Fibroblast of gingiva (primary cell): ENCODE measurements at places on chromosomes 12 and 14.

DNA sequence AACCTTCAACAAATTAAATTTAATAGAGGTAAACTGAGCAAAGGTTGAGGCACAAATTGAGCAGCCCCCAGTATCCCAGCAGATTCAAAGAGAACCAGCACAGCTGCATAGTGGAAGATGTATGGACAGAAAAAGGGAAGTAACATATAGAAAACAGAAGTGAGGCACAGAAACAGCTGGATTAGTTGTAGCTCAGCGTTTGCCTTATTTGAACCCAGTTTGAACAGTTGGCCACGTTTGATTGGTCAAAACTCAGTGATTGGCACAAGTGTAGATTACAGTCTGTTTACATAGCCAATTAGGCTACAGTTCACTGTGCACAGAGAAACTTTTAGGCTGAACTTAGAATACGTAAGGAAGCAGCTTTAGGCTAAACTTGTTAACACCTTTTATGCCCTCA, 315.5 kb downstream of the RMST start:
- DNase-seq, result no peak

GRCh38 chr14:63777024-63777423, 49.2 kb upstream of the SGPP1 start:
- peak; percentile 8 for DNase-seq

- DNase-seq, result no peak
Measured at GRCh38 chr14:39097159-39097558, 5.9 kb downstream of the SEC23A start.

- peak; percentile 34 for DNase-seq
Measured at GRCh38 chr12:94649349-94650142, 811 bp downstream of the TMCC3 start.

- DNase-seq, result no peak
Measured at GRCh38 chr14:90137807-90138206, 76.0 kb downstream of the KCNK13 start.

GRCh38 chr12:1445807-1446206, 148.6 kb downstream of the FBXL14 start:
- no peak for DNase-seq

DNA sequence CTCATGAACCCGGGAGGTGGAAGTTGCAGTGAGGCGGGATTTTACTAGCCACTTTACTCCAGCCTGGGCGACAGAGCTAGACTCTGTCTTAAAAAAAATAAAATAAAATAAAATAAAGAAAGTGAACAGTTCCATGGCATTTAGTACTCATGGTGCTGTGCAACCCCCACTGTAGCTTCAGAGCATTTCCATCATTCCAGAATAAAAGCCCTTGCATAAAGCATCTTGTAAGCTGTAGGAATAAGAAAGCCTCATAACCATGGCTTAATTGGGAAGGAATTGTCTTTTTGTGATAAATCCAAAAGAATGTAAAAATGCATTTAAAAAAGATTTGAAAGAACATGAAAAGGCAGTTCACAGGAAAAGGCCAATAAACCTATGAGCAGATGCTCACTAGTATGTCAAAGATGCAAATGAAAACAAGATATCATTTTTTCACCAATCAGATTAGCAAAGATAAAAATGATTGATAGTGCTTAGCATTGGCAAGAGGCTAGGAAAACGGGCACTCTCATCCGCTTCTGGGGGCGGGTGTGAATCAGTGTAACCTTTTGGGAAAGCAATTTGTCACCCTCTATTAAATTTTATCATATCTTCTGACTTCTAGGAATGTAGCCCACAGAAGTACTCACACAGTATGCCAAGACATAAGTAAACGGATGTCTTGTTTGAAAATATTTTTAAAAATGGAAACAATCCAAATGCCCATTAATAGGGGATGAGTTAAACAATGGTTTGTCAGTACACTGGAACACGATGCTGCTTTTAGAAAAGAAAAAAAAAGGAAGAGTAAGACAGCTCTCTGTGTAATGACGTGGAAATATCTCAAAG, 46.6 kb downstream of the CFAP251 start:
- peak; percentile 47 for DNase-seq

GRCh38 chr12:91896286-91897024, 249.2 kb downstream of the BTG1 start:
- DNase-seq, result peak; percentile 50

DNA sequence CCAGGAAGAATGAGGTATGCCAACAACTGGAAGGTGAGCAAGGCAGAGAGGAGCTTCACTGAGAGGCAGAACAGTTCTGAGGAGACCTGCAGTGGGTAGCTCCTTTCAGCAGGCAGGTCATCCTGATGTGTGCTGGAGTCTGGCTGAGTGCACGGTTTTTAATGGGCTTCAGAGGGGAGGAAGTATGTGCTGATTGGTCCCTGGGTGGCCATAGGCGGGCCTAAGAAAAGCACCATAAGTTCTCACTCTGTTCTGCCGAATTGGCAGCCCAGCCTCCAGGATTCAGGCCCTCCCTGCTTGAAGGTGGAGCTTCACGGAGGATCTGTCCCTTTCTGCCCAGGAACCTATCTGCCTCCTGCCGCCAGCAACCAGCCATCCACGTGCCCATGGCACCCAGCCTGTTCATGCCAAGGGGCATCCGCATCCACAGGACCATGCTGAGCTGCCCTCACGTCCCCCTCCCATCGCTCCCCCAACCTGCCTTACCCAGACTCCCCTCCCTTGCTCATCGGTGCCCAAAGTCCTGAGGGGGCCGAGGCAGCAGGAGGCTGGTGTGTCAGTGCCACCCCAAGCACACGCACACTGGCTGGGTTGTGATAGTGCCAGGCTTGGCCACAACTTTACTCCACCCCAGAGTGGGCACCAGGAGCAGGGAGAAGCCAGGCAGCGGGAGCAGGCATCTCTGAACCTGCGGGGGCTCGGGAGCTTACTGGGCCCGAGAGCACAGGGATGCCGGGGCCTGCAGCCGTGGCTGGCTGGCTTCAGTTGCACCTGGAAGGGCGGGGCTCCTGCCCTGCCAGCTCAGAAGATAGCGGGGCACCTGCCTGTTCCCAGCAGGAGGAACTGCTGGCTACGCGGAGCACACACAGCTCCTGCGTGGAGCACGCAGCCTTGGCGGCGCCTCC, 608.4 kb upstream of the FOXG1 start:
- DNase-seq, result no peak

DNA sequence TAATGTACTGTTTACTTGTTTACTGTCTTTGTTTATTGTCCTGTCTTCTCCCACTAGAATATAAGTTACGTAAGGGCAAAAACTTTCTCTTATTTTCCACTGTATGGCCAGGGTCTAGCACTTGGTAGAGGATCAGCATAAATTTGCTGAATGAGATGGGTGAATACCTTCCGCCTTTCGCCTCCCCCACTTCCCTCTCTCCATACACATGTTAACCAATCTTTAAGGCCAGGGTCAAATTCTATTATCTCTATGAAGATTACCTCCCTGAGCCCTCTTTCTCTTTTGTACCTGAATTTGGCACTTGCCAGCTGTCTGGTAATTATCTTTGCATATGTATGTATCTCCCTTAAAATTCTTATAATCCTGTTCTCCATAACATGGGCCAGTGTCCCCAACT, 4.9 kb downstream of the DUSP16 start:
- no peak for DNase-seq

- peak; percentile 57 for DNase-seq
Measured at GRCh38 chr12:116484807-116485206, 74.4 kb upstream of the MAP1LC3B2 start.

- no peak for DNase-seq
Measured at GRCh38 chr14:73783107-73783727, 68.4 kb upstream of the PTGR2 start.

- peak; percentile 15 for DNase-seq
Measured at GRCh38 chr14:54922598-54922997, 20.0 kb upstream of the GCH1 start.

GRCh38 chr14:93984987-93985410, 8.6 kb upstream of the ASB2 start:
- peak; percentile 45 for DNase-seq

DNA sequence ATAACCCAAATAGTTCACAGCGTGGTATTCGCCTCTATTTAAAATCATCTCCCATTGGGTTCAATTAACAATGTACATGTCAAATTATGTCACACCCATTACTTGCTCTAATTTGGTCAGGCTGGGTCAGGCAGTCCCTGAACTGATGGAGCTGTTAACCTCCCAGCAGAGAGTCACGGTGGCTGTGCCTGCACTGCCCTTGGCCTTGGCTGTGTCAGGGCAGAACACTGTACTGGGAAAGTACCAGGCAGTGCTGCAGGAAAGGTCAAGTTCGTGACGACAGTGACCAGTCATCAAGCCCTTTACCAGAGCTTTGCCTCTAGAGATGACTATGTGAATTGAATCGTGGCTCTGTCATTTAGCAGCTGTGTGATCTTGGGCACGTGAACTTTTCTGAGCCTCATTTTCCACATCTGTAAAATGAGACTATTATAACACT, 100.0 kb downstream of the ARF6 start:
- peak; percentile 81 for DNase-seq

DNA sequence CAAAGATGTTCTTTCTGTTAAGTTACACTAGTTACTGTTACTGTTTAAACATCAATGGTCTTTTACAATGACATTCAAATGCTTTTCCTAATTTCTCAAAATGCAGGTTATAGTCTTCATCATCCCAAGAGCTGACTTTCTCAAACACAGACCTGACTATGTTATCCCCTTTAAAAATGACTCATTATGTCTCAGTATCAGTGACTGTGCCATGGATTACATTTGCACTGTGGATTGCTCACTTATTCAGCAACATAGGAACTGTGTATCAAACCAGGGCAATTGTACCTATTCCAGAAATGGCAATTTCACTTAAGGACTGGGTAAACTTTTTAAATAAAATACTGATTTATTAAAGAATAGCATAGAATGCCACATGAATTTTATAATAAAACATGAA, 630.2 kb upstream of the NOVA1 start:
- no peak for DNase-seq

- peak; percentile 41 for DNase-seq
Measured at GRCh38 chr12:90510948-90511347, 444.0 kb downstream of the CCER1 start.

- no peak for DNase-seq
Measured at GRCh38 chr14:96508900-96509299, 6.7 kb downstream of the PAPOLA start.

DNA sequence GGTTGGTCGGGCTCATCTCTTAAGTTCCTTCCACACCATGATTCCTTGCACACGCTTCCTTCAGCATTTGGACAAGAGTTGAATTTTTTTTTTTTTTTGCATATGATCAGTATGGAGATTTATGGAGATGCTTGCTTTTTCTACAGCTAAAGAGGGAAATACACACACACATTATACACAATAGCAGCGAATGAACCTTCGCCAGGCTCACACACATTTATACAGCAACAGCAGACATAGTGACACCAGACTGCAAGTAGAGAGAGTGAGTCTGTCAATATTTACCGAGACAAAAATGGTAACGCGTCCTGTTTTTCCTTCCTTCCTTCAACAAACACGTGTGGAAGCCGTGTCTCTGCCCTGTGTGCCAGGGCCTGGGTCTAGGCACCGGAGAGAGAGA, 897.9 kb downstream of the BCL11B start:
- DNase-seq, result no peak

- DNase-seq, result peak; percentile 30
Measured at GRCh38 chr12:75658901-75659823, 147.8 kb upstream of the KRR1 start.

GRCh38 chr14:31592631-31593030, 31.4 kb downstream of the NUBPL start:
- DNase-seq, result no peak

GRCh38 chr12:56637621-56638020, 7.5 kb upstream of the BAZ2A start:
- no peak for DNase-seq

DNA sequence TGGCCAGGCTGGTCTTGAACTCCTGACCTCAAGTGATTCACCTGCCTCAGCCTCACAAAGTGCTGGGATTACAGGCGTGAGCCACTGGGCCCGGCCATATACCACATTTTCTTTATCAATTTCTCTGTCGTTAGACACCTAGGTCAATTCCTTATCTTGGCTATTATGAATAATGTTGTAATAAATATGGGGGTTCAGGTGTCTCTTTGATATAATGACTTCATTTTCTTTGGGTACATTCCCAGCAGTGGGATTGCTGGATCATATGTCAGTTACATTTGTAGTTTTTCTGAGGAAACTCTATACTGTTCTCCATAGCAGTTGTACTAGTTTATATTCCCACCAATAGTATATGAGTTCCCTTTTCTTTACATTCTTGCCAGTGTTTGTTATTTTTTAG, 67.8 kb upstream of the DDHD1 start:
- DNase-seq, result no peak

DNA sequence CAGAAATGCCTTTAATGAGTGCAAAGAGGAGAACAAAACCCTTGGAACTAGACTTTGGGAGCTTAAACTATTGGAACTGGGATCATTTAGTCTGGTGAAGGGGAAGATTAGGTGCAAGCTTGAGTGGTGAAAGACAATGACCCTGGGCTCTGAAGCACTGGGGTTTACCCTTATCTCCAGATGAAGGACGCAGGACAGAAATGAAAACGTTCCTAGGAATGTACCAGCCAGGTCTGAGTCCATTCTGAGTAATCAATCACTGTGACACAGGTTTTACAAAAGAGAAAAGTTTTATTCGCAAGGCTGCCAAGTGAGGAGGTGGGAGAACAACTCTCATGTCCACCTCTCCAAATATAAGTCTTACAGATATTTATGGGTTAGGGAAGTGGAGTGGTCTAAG, 249.1 kb downstream of the LRIG3 start:
- no peak for DNase-seq
